ENCODE measurements at places on chromosomes 6 and 20. TPM values are rescaled to one million over a fixed set of nuclear protein-coding genes. Genes with fewer than 3 reads are reported as not detected.

DNA sequence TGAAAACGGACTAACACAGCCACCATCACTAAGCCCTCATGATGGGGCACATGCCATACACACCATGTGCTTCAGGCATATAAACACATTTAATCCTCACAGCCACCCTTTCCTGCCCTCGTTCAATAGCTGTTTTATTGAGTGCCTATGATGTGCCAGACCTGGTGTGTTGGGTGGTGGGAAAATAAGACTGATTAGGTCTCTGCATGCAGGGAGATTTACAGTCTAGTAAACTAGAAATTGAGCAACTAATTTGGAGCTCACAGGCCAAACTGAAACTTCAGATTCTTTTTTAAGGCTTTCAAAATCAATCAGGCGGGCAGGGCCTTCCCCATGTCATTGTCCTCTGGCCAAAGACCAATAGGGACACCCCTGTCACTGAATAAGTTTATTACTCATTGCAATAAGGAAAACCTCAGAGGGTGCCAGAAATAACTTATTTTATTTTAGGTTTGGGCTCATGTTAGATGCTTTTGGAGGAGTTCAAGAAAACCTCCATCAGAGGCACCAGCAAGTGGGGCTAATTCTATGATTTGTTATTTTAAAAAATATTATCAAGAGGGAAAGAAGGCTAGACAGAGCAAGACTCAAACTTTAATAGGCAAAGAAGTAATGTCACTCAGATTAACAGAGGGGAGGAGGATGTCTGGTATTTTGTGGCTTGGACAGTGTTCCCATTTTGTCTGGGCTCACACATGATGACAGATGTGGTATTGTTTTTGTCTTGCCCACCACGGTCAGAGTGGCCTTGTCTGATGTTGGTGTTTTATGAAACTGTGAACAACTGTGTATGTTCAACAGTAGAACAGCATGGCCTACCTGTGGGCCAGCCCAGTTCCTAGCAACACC, 12.0 kb downstream of the ZFP64 start:
- H3K36me3 ChIP-seq: peaks cover 29% of the 10 kb centered on the region
- no peaks in the 10 kb centered on the region for H3K4me1 ChIP-seq
- H3K27ac ChIP-seq: no peak overlapping the region

- no peaks in the 10 kb centered on the region for H3K27me3 ChIP-seq
- peaks cover 2% of the 10 kb centered on the region for H3K36me3 ChIP-seq
- no peak for DNase-seq
- H3K27ac ChIP-seq: peak overlapping the region; percentile 87
Observed at GRCh38 chr6:44228836-44229235, 5.4 kb downstream of the SLC29A1 start.

- H3K27me3 ChIP-seq: no peaks in the 10 kb centered on the region
- no peaks in the 10 kb centered on the region for H3K4me1 ChIP-seq
- H3K36me3 ChIP-seq: peaks cover 60% of the 10 kb centered on the region
- H3K27ac ChIP-seq: no peak overlapping the region
- H3K4me3 ChIP-seq: no peak overlapping the region
Observed at GRCh38 chr20:62319346-62319909, 16.6 kb downstream of the ADRM1 start.

DNA sequence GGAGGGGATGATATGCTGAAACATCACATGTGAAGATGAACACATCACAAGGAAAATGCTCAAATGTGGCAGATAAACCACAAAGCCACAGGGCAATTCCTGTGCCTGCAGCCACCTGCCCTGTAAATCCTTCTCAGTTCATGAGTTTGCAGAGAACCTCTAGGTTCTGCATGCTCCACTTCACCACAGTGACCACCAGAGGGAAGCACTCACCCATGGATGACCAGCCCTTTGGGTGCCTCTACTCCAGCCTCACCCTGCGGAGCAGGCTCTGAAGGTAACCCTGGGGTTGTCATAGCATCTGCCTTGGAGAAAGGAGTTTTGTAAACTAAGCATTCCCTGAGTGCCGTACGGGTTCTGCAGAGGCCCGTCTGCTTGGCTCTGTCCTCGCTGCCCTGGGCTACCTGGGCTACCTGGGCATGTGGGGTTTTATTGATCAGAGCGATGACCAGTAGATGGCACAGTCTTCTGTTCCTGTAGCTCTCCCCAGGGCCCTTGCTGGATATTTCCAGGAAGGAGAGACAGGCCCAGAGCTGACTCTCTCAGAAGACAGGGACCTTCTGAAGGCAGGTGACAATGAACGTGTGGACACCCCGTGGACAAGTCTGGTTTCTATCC, 31.7 kb upstream of the CST1 start:
- no peak overlapping the region for H3K27ac ChIP-seq
- H3K4me3 ChIP-seq: no peak overlapping the region
- H3K36me3 ChIP-seq: no peaks in the 10 kb centered on the region
- no peak for DNase-seq

GRCh38 chr20:32278199-32278643, 770 bp downstream of the KIF3B start:
- peak overlapping the region; percentile 89 for H3K4me3 ChIP-seq
- no peaks in the 10 kb centered on the region for H3K27me3 ChIP-seq
- H3K4me1 ChIP-seq: peaks cover 13% of the 10 kb centered on the region
- H3K27ac ChIP-seq: peak overlapping the region; percentile 73
- peaks cover 5% of the 10 kb centered on the region for H3K36me3 ChIP-seq

GRCh38 chr20:11094196-11094595, 420.4 kb upstream of the JAG1 start:
- no peak overlapping the region for H3K4me3 ChIP-seq
- no peaks in the 10 kb centered on the region for H3K36me3 ChIP-seq
- H3K27me3 ChIP-seq: no peaks in the 10 kb centered on the region
- no peaks in the 10 kb centered on the region for H3K4me1 ChIP-seq
- no peak overlapping the region for H3K27ac ChIP-seq

DNA sequence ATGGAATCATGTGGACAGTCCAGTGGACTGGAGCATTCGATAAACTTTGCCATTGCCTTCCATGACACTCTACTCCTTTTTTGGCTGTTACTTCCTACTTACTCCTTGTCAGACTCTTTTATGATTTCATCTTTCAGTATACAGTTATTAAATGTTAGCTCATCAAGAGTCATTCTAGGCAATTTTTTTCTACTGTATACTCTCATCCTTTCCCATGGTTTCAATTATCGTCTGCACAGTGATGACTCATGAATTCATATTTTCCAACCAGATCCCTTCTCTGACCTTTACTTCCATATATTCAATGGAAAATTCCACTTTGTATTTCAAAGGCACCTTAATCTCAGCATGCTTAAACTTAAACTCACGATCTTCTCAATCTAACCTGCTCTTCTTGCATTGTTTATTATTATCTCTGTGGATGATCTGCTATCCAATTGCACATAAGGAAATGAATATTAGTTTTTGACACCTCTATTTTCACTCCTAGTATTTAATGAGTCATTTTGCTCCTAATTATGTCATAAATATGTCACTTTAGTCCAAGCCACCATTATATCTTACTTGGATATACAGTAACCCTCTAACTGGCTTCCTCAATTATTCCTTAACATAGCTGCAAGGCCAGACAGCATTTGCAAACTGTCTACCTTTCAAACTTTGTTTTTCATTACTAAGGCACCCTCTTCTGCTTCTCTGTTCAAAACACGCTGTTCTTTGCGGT, 427.5 kb downstream of the PHF3 start:
- no peak overlapping the region for H3K4me3 ChIP-seq
- no peaks in the 10 kb centered on the region for H3K4me1 ChIP-seq
- H3K27ac ChIP-seq: no peak overlapping the region
- no peak for DNase-seq
- H3K27me3 ChIP-seq: no peaks in the 10 kb centered on the region
- H3K36me3 ChIP-seq: no peaks in the 10 kb centered on the region

GRCh38 chr6:33779290-33779689, 9.6 kb downstream of the LEMD2 start:
- no peaks in the 10 kb centered on the region for H3K4me1 ChIP-seq
- no peak for DNase-seq
- H3K27ac ChIP-seq: no peak overlapping the region
- no peak overlapping the region for H3K4me3 ChIP-seq
- H3K36me3 ChIP-seq: peaks cover 100% of the 10 kb centered on the region

GRCh38 chr6:145235207-145235606, 500.1 kb downstream of the EPM2A start:
- H3K4me1 ChIP-seq: no peaks in the 10 kb centered on the region
- DNase-seq: no peak
- H3K36me3 ChIP-seq: no peaks in the 10 kb centered on the region
- H3K27me3 ChIP-seq: no peaks in the 10 kb centered on the region

The GPX6 gene
- not detected for total RNA-seq

The POLH gene
- total RNA-seq: 6.4 TPM

The BCKDHB gene
- 6.5 TPM for total RNA-seq

The NRN1 gene
- total RNA-seq: 12.8 TPM

The VGLL2 gene
- total RNA-seq: 60.2 TPM

The COL19A1 gene
- 10.3 TPM for total RNA-seq
